ENCODE measurements at places on chromosomes 5 and 9.

DNA sequence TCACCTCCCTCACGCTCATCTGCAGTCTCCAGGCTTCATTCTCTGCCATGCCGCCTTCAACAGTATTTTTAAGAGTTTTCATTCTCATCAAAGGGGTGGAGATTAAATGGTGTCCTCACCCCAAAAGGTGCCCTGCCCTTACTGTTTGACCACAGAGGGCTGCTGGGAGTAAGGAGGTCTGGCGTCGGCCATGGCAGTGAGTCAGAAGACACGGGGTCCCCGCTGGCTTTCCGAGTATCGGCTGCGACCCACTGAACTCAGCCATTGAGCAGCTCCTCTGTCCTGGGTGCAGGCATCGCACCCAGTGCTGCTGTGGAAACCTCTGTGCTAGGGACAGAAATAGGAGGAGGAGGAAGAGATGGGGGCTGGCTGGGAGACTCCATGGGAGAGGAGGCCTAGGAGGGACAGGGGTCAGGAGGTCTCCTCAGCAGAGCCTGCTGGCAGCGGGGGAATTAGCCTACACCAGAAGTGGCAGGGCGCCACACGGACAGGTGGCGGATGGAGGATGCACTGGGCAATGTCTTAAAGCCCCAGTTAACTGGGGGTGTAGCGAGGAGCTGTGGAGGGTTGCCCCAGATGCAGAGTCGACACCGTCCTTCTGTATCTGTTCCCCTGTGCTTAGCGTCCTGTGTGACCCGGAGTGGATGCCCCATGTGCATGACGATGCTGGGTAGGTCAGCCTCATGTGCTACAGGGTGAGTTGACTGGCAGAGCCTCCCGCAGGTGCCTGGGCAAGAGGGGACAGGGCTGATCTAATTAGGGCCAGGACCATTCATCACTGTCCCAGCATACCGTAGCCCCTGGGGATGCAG, 15.4 kb upstream of the PLEKHG4B start:
- DNase-seq, result no peak

DNA sequence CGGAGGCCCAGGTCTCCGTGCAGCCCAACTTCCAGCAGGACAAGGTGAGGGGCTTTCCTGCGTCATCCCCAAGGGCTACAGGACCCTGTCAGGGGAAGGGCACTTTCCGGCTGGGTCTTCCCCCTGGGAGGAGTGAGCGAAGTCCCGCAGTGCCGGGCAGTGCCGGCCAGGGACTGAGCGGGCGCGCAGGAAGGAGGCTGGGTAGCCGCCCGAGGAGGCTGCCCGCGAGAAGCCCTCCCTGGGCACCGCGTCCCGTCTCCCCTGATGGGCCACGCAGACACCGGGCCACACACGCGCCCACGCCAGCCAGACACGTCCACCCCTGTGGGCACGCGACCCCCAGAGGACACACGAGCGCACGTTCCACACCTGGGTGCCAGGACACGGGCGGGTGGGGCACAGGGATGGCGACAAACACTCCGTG, 357 bp downstream of the PTGDS start:
- no peak for DNase-seq

- no peak for DNase-seq
These were observed 75.4 kb upstream of the ZFAND5 start for GRCh38 chr9:72440378-72440777.

DNA sequence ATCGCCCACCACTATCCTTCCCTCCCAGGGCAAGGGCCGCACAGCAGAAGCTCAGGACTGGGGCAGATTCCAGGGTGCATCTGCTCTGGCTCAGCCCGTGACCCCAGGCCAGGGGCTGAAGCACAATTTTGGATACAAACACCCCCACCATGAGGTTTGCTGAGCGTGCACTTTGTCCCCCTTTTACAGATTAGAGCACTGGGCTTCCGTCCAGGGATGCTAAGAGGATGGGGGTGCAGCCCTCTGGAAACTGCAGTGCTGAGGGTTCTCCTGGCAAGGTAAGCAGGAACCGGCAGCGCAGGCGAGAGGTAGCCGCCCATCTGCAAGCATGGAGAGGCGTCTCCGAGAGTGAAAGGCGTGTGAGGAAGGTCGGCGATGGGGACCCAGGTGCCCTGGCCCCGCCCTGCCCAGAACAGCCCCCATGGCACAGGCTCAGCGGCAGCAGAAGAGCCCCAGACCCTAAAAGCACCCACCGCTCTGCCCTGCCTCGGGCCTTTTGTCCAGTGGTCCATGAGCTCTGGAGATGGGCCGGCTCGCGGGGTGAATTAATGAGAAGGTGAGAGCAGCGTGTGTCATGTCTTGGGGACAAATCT, 54.5 kb upstream of the OLFM1 start:
- DNase-seq, result no peak
